ENCODE measurements at places on chromosomes 5 and 9.

- no peak for DNase-seq
Measured at GRCh38 chr5:159218595-159219023, 9.3 kb upstream of the RNF145 start.

DNA sequence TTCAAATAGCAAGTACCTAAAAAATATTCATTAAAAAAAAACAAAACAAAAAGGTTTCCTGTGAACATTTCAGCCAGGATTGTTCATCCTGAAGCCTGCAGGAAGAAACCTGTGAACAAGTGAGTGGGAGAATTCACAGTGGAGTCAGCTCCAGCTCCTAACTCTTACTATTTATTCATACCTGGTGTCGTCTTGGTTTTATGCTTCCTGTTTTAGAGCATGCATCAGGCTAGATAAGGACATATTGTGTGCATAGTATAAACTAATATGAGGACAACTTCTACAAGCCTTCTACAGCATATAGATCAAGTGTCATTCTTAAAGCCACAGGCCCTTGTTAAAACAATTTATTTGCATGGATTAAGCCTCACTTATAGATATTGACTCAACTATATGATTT, 169.9 kb downstream of the EFNA5 start:
- DNase-seq: no peak

- DNase-seq: no peak
Measured at GRCh38 chr9:126708178-126708577, 94.5 kb downstream of the LMX1B start.

GRCh38 chr9:132975961-132976360, 2.5 kb upstream of the GFI1B start:
- no peak for DNase-seq

DNA sequence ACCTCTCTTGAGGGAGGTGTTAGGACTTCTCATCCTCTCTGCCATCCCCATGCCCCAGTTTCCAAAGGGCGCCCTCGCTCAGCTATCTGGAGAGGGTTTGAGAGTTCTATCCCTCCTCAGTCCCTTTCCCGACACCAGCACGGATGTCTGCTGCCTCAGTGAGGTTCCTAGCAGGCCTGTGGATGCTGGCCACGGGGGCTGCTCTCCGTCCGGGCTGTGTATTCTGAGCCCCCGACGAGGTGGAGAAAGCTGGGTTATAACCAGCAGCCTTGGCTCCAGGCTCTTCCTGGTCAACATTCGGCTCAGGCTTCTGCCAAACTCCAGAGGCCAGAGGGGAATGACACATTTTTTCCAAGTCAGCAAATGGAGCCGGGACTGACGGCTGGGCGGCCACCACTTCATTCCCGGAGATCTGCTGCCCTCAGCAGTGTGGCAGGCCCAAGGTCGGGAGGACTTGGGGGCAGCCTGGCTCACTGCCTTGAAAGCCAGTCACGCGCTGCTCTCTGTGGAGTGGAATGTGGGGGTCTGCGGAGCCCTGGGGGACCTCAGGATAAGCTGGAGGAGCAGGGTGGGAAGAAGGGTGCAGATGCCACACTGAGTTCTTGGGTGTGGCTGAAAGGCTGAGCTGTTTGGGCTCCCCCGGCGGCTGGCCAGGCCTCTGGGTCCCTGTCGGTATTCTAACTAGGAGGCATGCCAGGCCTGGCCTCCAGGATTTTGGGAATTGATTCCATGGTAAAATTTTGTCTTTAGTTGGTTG, 27.4 kb downstream of the PTPA start:
- DNase-seq: no peak

GRCh38 chr5:119036101-119036762, 34.7 kb upstream of the DMXL1 start:
- peak; percentile 50 for DNase-seq

DNA sequence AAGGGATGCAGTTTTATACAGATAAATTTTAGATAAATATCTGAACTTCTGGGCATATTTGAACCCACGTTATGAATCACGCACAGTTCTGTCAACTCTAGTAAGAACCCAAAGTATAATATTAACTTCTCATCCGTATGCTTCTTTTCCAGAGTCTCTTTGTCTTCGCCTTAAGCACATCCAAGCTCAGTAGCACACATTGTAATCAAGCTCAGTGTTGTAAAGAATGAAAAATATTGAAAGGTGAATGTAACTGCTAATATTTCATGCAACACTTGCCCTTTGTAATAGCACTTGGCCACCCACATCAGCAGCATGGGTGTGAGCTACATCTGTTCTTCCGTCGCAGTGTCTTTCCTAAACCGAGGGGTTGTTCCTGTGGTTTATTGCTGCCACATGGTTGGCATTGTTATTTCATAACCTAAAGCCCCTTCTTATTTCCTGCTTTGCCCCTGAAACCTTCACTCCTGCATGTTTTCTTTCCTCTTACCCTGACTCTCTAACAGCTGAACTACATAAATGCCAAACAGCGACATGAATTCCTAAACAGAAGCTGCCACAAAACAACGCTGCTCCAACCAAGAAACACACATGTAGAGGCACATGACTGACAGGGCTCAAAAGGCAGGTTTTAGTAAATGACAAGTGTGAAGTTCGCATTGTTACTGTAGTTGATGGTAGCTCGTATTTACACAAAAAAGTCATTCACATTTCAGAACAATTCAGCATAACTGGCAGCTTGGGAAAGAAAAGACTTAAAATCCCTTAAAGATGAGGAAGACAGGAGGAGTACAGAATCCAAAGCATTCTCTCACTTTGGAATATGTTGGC, 190.1 kb upstream of the MEF2C start:
- DNase-seq: no peak

DNA sequence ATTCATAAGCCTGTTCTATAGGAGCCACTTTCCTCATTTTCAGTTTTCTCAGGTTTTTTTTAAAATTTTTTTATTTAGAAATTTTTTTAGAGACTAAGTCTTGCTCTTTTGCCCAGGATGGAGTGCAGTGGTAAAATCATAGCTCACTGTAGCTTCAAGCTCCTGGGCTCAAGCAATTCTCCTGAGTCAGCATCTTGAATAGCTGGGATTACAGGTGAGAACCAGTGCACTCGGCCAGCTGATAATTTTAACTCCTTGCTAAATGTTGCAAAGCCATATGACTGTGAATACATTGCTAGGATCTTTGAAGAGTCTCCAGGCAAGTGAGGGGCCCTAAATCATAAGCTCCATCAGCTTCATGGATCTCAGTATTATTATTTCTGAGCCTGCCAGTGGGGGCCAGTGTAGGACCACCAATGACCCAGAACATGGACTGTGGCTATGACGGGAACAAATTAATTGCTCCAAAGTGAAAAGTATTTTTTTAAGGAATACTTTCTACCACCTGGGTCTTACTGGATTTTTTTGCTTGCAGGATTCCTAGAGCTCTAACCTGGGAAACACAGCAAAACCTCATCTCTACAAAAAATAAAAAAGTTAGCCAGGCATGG, 5.7 kb upstream of the GAPVD1 start:
- DNase-seq: peak; percentile 23

- no peak for DNase-seq
Measured at GRCh38 chr5:172797771-172798191, 26.8 kb upstream of the DUSP1 start.

DNA sequence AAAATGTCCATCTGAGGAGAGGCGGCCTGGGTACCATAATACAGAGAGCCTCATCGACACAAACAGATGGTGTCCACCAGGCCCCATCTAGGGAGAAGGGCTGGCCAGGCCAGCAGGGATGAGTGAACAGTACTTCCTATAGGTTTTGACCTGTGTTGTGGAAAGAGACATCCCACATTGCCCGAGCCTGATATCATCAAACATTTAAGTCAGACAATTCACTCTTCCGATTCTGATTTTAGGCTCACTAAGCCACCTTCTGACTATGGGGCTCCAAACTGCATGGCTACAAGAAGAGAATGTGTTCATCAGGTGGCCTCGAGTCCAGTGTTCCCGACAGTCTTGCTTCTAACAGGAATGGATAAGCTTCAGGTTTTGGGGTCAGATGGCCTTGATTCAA, 38.9 kb downstream of the SLC22A5 start:
- DNase-seq: no peak

DNA sequence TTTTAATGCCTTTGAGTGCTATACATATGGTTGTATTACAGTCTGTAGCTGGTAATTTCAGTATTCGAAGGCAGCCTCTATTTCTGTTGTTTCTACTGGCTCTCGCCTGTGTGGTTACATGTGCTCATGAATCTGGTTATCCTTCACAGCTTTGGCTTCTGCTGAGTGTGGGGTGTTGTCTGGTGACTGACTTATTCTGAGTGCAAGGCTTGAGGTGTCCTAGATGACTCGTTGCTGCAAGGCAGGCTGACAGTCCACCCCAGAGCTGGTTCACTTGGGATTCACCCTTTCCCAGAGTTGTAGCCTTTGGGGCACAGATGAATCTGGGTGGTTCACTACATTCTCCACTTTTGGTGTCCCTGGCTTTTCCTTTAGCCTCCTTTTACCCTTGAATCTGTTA, 41.4 kb downstream of the PDE8B start:
- no peak for DNase-seq

DNA sequence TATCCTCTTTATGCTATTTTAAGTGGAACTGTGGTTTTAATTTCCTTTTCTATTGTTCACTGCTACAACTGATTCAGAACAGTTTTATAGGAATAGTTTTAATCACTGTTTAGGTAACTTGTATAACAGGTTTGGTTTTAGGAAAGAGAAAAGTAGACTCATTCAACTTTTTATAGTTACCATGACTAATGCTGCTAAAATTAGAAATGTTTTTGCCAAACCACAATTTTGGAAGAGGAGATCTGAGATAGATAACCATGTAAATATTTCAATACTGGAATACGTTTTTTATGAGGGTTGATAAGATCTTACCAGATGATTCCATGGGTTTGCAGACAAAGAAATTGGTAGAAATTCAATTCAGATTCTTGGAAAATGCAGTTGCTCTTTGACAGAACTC, 404.6 kb upstream of the ARRDC3 start:
- no peak for DNase-seq

GRCh38 chr5:103890313-103890712, 327.7 kb upstream of the NUDT12 start:
- no peak for DNase-seq

GRCh38 chr9:17004500-17004899, 130.3 kb upstream of the CNTLN start:
- peak; percentile 69 for DNase-seq

DNA sequence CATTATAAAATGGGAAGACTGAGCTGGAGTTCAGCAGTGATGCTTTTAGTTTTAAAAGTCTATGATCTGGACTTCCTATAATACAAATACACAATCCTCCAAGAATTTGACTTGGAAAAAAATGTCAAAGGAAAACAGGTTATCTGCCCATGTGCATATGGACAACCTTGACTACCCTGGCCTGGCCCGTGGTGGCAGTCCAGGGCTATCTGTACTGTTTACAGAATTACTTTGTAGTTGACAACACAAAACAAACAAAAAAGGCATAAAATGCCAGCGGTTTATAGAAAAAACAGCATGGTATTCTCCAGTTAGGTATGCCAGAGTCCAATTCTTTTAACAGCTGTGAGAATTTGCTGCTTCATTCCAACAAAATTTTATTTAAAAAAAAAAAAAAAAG, 17.3 kb downstream of the MOCS2 start:
- DNase-seq: no peak

- DNase-seq: no peak
Measured at GRCh38 chr9:93859431-93860215, 95.5 kb downstream of the BARX1 start.

- no peak for DNase-seq
Measured at GRCh38 chr5:68542207-68542606, 326.7 kb downstream of the PIK3R1 start.

Measured in Caki2 (cell line).